T-helper 17 cell (primary cell): ENCODE measurements at places on chromosomes 7 and 10.

- peaks cover 30% of the 10 kb centered on the region for H3K27me3 ChIP-seq
- no peaks in the 10 kb centered on the region for H3K36me3 ChIP-seq
- no peak overlapping the region for H3K4me3 ChIP-seq
- no peak overlapping the region for H3K27ac ChIP-seq
- no peak for DNase-seq
- no peaks in the 10 kb centered on the region for H3K4me1 ChIP-seq
These were observed 197.6 kb downstream of the RAPGEF5 start for GRCh38 chr7:22159341-22159740.

DNA sequence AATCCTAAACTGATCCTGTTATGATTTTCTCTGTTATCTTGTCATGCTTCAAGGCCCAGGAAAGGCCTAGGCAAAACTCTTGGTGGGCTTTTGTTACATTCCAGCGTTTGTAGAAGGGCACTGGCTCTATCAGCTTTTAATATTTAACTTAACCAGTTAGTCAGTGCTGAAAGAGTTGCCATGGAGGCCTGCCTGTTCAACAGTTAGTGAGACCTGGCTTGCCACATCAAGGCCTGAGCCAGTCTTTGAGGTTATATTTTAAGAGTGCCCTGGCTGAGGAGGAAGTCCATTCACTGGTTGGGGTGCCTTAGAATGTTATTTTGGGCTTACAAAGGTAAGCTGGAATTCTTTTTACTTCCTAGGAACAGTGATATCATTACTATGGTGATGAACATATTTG is 144.1 kb upstream of the NRG3 start:
- no peak overlapping the region for H3K27ac ChIP-seq
- H3K27me3 ChIP-seq: no peaks in the 10 kb centered on the region
- H3K4me1 ChIP-seq: no peaks in the 10 kb centered on the region
- no peak overlapping the region for H3K4me3 ChIP-seq
- DNase-seq: no peak
- no peaks in the 10 kb centered on the region for H3K36me3 ChIP-seq

GRCh38 chr10:88534072-88534665 is 48.9 kb downstream of the RNLS start:
- no peak for DNase-seq
- peaks cover 12% of the 10 kb centered on the region for H3K4me1 ChIP-seq
- no peaks in the 10 kb centered on the region for H3K36me3 ChIP-seq

GRCh38 chr10:88562152-88562551 is 21.0 kb downstream of the RNLS start:
- peaks cover 17% of the 10 kb centered on the region for H3K4me1 ChIP-seq
- no peak for DNase-seq
- H3K27ac ChIP-seq: no peak overlapping the region

DNA sequence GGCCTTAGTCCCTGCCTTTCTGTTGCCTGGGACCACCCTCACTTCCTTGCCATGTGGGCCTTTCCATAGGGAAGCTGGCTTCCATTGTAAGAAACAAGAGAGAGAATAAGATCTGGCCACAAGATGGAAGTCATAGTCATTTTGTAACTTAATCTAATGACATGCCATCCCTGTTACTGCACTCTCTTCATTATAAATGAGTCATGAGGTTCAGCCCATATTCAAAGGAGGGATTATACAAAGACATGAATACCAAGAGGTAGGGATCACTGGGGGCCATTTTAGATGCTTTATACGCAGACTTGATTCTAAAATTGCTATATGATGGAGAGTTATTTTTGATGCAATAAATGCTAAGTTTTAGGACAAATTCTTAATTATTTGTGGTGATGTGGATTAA is 75.2 kb upstream of the CELF2 start:
- peaks cover 46% of the 10 kb centered on the region for H3K27me3 ChIP-seq
- H3K27ac ChIP-seq: no peak overlapping the region
- no peak for DNase-seq
- no peaks in the 10 kb centered on the region for H3K4me1 ChIP-seq
- H3K36me3 ChIP-seq: peaks cover 2% of the 10 kb centered on the region
- H3K4me3 ChIP-seq: no peak overlapping the region

DNA sequence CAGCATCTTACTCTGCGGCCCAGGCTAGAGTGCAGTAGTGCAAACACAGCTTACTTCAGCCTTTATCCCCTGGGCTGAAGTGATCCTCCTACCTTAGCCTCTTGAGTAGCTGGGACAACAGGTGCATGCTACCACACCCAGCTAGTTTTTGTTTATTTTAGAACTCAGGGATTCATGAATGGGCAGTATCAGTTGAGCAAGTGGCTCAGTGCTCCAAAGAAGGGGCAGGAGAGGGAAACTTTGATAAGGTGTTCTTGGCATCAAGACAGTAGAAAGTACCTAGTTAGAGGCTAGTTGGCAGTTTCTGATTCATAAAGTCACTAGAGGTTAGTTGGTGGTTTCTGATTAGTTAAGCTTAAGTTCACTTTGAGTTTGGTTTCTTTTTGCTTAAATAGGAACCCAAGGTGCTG is 18.4 kb downstream of the TRIM24 start:
- no peak for DNase-seq
- H3K4me1 ChIP-seq: peaks cover 47% of the 10 kb centered on the region
- H3K27me3 ChIP-seq: no peaks in the 10 kb centered on the region
- no peak overlapping the region for H3K4me3 ChIP-seq
- H3K36me3 ChIP-seq: no peaks in the 10 kb centered on the region
- H3K27ac ChIP-seq: no peak overlapping the region

DNA sequence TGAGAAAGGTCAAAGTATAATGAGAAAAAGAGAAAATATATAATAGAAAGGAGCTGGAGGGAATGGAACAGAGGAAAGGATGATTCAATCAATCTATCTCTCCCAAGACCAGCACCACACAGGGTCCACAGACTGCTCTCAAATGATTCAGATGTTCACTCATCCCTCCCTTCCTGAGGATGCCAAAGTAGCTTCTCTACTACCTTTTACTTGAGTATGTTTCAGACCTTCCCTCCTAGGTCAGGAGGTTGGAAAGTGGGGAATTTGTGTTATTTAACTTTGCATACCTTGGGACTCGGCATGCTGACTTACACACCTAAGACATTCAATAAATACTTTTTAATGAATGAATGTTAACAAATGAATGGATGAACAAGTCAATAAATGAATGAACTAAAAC is 30.6 kb downstream of the CPVL start:
- H3K27me3 ChIP-seq: peaks cover 7% of the 10 kb centered on the region
- H3K4me1 ChIP-seq: peaks cover 2% of the 10 kb centered on the region
- H3K36me3 ChIP-seq: no peaks in the 10 kb centered on the region
- H3K27ac ChIP-seq: no peak overlapping the region
- DNase-seq: no peak

- H3K27me3 ChIP-seq: peaks cover 25% of the 10 kb centered on the region
- H3K4me3 ChIP-seq: no peak overlapping the region
- no peaks in the 10 kb centered on the region for H3K4me1 ChIP-seq
- no peak overlapping the region for H3K27ac ChIP-seq
These were observed 102.1 kb upstream of the MGMT start for GRCh38 chr10:129364949-129365348.

- DNase-seq: no peak
- peaks cover 18% of the 10 kb centered on the region for H3K27me3 ChIP-seq
- H3K27ac ChIP-seq: no peak overlapping the region
- H3K4me3 ChIP-seq: no peak overlapping the region
These were observed 129.2 kb upstream of the FAM3C start for GRCh38 chr7:121525155-121525819.

DNA sequence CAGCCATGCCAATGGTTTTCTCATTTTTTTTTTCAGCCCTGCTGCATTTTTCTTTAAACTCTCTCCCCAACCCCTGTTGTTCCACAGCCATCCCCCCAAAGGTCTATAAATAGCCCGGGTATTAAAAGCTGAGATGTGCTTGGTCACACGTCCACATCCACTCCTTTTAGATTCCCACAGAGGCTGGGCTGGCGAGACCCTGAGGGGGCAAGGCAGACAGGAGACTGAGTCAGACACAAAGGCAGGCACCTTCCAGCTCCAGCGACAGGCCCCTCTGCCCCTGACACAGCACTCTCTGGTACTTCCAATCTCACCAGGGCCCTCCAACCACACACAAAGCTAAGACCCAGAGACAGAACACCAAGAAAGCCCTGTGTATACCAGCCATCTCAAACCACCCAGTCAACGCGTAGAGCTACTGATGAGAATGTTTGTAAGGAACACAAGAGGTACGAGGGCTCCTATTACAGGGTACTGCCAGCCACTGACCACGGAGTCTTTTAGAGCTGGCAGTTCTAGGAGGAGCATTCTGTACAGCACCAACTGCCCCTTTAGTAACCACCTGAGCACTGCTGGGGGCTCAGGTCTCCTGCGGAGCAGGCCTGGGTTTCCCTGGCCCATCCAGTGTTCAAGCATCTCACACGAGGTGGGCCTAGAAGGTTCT is 64.2 kb upstream of the DDC start:
- H3K27ac ChIP-seq: peak overlapping the region; percentile 53
- no peak for DNase-seq
- H3K36me3 ChIP-seq: peaks cover 4% of the 10 kb centered on the region
- H3K4me1 ChIP-seq: no peaks in the 10 kb centered on the region

- no peaks in the 10 kb centered on the region for H3K27me3 ChIP-seq
- H3K4me1 ChIP-seq: peaks cover 5% of the 10 kb centered on the region
- no peak for DNase-seq
- peak overlapping the region; percentile 51 for H3K27ac ChIP-seq
These were observed 32.4 kb upstream of the CCDC7 start for GRCh38 chr10:32413513-32413912.

DNA sequence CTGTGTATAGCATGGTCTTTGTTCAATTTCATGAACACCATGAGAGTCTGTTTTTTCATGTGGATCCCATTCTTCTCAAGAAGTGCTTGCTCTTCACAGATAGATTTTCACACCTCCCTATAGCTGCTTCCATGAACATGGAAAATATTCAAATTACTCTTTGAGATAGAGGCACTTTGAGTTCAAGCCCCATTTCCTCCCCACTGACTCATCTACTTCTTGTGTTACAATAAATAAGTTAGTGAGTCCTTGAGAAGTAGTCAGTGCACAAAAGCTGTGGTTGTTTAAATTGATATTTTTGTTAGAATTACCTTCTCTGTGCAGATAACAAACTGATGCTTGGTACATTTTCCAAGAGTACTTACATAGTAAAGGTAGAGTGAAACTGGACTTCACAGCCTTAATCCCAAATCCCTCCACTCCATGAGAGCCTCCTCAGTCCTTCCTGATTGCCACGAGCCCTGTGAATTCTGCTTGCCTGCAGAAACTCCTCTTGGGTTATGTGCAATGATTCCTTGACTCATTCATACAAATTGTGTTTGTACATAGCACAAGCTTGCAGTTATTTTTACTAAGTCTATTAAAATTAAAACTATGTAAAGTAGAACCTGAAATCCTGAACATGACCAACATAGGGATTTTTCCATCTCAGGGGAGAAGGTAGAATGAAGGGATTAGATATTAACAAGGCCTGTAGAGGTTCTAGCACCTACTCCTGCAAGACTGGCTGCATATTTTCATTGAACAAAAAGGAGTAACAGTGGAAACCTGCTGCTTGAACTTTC is 496.2 kb downstream of the TNS3 start:
- no peaks in the 10 kb centered on the region for H3K4me1 ChIP-seq
- no peak for DNase-seq
- H3K36me3 ChIP-seq: no peaks in the 10 kb centered on the region
- H3K27me3 ChIP-seq: peaks cover 9% of the 10 kb centered on the region
- H3K4me3 ChIP-seq: no peak overlapping the region

DNA sequence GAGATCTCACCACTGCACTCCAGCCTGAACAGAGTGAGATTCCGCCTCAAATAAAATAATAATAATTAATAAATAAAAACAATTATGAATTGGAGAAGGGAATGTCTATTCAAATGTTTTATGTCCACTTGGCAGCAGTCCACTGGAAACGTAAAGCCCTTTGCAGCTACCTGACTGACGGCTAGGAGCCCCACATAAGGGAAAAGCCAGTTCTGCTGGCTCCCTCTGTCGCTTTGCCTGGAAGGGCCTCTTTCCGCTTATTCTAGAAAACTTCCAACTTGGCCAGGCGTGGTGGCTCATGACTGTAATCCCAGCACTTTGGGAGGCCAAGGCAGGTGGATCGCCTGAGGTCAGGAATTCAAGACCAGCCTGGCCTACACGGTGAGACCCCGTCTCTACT is 6.1 kb upstream of the TNS3 start:
- DNase-seq: no peak
- peaks cover 4% of the 10 kb centered on the region for H3K27me3 ChIP-seq
- H3K4me1 ChIP-seq: peaks cover 3% of the 10 kb centered on the region
- H3K4me3 ChIP-seq: no peak overlapping the region

DNA sequence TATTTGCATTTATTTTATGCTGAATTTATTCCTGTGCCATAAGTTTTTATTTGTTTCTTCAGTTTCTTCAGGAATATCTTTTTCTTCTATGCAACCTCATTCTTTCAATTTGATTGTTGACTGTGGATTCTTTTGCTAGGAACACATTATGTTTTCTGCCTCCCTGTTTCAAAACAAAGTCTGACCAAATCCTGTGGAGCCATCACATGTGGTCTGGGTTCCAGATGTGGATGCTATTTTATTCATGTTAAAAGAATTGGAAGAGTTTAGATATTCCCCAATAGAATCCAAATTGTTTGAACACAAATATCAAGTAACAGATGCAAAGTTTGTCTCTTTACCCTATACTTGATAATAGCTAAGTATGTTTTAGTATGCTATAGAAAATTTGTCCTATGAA is 56.8 kb upstream of the LRRC17 start:
- H3K27ac ChIP-seq: no peak overlapping the region
- H3K27me3 ChIP-seq: no peaks in the 10 kb centered on the region
- no peaks in the 10 kb centered on the region for H3K4me1 ChIP-seq
- DNase-seq: no peak
- H3K4me3 ChIP-seq: no peak overlapping the region
- H3K36me3 ChIP-seq: peaks cover 2% of the 10 kb centered on the region

DNA sequence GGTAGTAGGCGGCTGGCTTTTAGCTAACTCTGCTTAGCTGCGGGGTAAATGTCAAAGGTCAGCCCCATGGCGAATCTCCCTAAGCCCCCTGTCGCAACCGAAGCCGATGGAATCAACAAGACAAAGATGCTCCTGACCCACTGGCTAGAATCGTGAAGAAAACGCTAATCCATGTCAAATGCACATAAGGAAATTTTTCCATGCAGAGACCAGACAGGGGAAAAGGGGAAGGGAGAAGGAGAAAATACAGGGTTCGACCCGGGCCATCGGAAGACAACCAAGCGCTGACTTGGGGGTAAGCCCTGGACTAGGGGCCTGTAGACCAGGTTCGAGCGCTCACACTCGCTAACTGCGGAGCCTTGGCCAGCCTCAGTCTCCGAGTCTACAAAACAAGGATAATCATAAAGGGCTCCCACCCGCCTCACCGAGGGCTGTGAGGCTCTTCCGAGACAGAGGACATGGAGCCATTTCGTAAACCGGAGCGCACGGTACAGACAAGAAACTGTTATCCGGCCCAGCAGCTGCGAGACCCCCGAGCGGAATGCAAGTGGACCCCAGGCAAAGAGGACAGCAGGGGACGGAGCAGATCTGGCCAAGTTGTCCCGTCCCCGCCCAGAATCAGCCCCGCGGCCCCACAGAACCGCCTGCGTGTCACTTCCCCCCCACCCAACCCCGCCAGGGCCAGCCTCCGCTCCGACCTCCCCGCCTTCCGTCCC is 507 bp downstream of the SAR1A start:
- H3K27me3 ChIP-seq: no peaks in the 10 kb centered on the region
- peak overlapping the region; percentile 96 for H3K4me3 ChIP-seq
- peaks cover 38% of the 10 kb centered on the region for H3K4me1 ChIP-seq
- H3K27ac ChIP-seq: peak overlapping the region; percentile 97

GRCh38 chr10:133258818-133259601 is 17.7 kb downstream of the ADAM8 start:
- peaks cover 3% of the 10 kb centered on the region for H3K36me3 ChIP-seq
- peak; percentile 81 for DNase-seq
- peak overlapping the region; percentile 80 for H3K4me3 ChIP-seq
